Thyroid gland (tissue), 4 donors: ENCODE measurements at places on chromosomes 2 and 18.

DNA sequence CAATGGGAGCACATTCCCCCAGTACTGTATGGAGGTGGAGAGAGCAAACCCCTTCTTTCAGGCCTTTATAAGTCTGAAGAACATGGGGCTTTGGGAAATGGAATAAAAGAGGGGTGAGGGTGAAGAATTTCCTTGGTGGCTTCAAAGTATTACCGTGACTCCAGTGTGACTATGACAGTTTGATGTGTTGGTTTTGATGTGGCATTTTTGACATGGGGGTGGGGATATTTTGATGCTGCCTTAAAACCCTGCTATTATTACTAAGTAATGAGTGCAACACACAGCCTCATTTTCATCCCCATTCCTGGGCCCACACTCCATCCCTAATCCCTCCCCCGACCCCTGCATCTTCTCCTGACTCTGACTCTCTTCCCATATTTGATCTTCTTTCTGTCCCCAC lies 23.6 kb downstream of the QPCT start:
- DNase-seq, result no peak

DNA sequence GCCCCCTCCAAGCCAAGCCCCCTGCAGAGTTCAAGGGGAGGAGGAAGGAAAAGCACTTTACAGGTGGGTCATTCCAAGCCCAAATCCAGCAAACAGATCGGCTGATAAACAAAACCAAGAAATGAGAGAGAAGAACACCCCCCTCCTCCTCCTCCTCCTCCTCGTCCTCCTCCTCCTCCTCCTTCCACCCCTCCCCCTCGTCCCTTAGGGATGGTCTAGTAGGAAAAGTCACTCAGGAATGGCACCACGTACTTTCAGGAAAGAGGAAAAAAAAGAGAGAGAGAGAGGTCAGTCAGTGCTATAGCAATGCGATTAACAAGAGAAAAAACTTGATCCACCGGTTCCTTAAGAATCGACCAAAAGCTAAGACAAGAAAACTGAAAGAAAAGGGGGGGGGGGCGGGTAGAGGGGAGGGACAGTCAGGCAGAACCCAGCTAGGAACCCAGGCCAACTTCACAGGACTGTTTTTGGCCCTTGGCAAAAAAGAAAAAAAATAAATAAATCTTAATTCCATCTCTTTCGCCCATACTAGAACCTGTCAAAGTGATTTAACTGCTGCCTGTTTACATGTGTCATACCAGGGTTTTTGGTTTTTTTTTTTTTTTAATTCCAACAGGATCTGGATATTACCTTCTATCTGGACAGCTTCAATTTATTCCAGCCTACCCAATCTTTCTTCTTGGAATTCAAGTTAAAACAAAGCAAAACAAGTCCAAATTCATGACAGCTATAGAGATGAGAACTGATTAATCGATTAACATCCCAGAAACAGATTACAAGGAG lies 906 bp downstream of the IKZF2 start:
- DNase-seq, result peak; percentile 49

- no peak for DNase-seq
Observed at GRCh38 chr2:51000849-51001617, 30.9 kb downstream of the NRXN1 start.

- no peak for DNase-seq
Observed at GRCh38 chr2:48467637-48468036, 62.3 kb upstream of the STON1 start.

DNA sequence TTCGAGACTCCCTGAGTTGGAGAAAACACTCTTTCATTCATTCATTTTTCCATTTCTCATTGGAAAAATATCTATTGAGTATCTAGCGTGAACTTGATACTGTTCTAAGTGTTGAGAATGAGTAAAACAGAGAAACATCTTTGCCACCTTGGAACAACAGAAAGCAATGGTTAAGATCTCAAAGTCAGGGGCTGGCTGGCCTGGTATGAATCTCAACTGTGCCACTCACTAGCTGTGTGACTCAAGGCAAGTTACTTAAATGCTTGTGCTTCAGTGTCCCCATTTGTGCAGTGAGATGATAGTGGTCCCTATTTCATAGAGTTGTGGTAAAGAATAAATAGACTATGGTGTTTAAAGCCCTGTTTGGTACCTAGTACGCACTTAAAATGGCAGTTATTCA lies 415.2 kb downstream of the NBAS start:
- DNase-seq, result no peak

GRCh38 chr2:70958759-70959158 lies 19.7 kb upstream of the ANKRD53 start:
- DNase-seq, result no peak
